ENCODE measurements at places on chromosomes 13 and 19.

DNA sequence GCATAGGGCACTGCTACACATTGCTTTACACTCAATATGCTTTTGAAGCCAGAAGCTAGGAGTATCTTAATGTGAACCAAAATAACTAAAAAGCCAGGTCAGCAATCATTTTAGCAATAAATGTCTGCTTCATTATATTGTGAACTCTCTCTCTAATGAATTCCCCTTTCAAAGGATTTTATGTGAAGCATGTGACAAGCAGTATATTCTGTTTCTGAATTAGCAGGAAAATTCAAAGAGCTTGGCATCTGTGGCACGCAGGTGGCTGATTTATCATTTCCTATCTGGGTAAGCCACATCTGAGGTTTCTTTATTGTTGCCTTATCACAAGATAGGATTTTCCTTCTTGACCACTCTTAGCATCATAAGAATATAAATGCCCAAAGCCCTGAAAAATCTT is 56.8 kb upstream of the KLF12 start:
- no peak for DNase-seq

DNA sequence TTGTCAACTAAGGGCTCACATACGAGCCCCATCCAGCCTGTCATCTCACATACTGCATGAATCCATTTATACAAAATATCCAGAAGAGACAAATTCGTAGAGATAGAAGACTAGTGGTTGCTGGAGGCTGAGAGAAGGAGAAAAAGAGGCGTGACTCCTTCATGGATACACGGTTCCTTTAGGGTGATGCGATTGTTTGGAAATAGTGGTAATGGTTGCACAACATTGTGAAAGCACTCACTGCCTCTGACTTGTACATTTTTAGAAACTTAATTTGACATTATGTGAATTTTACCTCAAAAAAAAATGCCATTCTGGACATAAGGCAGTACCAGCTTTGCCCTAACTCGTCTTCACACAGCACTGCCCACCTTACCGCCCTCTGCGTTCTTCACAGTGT is 27.3 kb downstream of the IGFL1 start:
- no peak for DNase-seq

GRCh38 chr13:110531671-110532083 is 29.8 kb downstream of the RAB20 start:
- DNase-seq, result no peak

DNA sequence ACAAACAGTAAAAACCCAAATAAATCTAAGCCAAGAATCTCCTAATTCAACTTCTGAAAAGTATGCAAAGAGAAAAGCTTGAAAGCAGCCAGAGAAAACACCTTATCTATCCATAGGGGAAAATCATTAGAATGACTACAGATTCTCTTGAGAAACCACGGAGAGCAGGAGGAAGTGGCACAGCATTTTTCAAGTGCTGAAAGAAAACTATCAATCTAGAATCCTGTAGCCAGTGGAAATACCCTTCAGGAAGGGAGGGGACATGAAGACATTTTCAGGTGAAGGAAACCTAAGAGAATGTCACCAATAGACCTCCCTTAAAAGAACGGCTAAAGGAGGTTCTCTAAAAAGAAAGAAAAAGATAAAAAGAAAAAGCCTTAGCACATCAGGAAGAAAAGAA is 66.2 kb upstream of the XPO4 start:
- no peak for DNase-seq

GRCh38 chr19:41359741-41360140 is 4.2 kb downstream of the B9D2 start:
- DNase-seq, result no peak

DNA sequence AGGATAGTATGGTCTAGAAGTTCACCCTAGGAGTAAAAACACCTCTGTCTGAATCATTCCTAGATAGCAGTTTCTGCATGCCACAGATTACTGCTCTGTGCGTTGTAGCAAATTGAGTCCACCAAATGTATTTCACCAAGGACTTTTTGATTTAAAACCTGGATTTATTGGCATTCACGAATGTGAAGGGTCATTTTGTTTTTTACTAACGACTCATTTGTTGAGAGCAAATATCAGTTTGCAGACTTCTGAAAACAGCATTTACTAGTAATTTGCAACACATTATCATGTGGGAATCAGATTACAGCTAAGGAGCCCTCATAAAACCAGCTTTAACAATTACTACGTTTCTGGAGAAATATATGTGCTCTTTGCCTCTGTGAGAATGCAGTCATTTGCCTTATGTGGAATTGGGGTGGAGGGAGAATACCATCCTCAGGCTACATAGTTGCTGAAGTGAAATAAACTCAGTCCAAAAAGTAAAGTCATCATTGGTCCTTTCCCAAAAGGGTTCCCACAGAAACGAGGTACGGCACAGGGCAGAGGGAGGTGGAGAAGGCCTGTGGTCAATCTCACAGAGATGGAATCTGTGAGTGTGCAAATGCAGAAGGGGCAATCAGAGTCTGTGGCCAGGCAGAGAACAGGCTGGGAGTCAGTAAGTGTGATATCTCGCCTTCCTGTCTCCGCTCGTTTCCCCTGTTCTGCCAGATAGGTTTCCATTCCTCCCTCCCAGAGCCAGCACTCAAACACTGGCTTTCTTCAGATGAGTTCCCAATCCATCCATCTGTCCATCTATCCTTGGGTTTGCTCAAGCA is 63.1 kb downstream of the DLEU7 start:
- no peak for DNase-seq

GRCh38 chr19:46226438-46226973 is 3.0 kb upstream of the IGFL1 start:
- DNase-seq, result no peak

GRCh38 chr19:10088949-10089554 is 2.9 kb downstream of the SHFL start:
- DNase-seq, result no peak

GRCh38 chr13:91467236-91467635 is 68.8 kb downstream of the GPC5 start:
- DNase-seq, result no peak

- DNase-seq, result no peak
Measured at GRCh38 chr13:65856431-65856830, 1373.7 kb downstream of the PCDH9 start.

GRCh38 chr13:39602614-39603366 is at the start of gene LHFPL6:
LHFPL6 (minus strand) TSS chr13:39603193.
- peak; percentile 19 for DNase-seq

DNA sequence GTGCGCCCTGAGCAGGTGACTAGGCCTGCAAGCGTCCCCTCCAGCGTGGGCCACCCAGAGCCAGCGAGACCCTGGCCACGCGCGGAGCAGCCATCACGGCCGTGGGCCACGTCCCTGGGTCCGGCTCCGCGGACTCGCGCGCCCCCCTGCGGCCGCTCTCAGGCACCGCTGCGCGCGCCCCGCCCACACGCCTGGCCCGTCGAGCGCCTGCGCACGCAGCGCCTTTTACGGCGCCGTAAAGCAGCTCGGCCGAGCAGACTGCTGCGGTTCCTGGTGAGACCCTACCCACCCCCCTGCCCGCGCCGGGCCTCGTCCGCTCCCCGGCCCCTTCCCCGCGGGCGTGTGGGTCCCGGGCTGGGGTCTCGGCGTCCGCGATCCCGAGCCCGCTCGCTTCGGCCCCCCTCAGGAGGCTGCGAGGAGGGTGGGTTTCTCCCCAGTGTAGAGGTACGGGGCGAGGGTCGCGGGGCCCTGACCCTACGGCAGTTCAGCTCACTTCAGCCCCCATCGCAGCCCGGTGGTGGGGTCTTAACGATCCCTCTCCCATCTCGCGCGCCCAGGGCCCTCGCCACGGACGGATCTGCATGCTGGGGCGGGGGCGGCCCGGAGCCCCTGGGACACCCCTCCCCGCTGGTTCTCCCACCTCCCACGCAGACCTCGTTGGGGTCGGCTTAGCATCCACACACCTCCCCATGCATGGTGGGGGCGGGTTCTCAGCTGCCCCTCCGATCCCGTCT is at the start of gene TRAPPC5:
TRAPPC5 (plus strand) TSS at position 228 of the 734 bp plus-strand sequence. CDS start 1,421 bp downstream, outside the sequence.
- DNase-seq, result peak; percentile 84

GRCh38 chr13:57637515-57637914 is 6.0 kb downstream of the PCDH17 start:
- no peak for DNase-seq

DNA sequence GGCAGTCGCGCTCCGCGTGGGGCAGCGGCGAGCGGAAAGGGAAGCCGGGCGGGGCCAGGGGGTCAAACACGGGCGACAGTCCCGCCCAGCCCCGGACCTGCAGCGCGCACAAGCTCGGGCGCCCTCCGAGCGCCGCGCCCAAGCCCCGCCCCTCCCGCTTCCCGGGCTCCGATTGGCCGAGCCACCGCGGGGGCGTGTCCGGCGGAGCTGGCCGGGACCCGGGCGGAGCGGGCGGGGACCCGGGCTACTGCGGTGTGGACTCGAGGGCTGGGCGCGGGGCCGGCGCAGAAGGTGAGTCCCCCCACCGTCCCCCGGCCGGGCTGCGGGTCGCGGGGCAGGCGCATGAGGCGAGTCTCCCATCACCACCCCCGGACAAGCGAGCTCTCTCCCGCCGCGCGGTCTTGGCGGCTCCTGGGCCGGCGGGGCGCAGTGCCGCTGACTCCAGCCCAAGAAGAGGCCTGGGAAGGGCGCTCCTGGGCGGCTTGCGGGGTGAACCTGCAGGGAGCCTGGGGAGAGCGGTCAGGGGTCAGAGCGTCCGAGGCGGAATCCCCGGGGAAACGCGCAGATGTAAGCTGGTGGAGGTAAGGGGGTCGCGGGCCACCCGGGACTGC is at the start of gene PLEKHF1:
PLEKHF1 (plus strand) TSS at position 247 of the 611 bp plus-strand sequence. CDS start 8,379 bp downstream, outside the sequence.
- DNase-seq, result peak; percentile 74

DNA sequence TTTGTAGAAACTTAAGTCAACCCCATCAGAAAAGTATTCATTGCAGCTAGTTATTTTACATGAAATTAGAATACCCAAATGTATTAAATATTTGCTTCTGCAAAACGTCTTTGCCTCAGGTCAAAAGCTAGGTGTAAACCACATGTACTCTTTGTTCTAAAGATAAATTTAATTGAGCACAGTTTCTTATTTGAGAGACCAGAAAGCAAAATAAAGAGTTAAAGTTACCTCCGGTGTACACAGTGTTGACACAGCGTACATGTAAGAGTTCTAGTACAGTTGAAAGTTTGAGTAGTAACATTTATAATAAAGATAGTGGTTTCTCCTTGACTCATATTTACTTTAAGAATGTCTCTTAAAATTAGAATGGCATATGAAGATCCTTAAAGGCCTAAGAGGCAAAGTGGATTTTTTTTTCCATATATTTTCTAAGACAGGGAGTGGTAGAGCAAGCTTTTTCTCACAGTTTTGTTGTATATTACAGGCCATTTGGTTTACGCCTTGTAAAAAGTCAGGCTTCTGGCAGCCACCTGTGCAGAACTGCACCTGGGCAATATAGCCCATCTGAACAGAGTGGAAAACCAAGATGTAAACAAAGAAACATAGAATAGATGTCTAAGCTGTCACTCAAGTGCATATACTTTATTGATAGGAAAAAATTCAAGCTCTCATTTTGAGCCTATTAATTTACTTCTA is 2.9 kb downstream of the LRCH1 start:
- no peak for DNase-seq

GRCh38 chr19:46408664-46409039 is 4.7 kb downstream of the CCDC8 start:
- no peak for DNase-seq

DNA sequence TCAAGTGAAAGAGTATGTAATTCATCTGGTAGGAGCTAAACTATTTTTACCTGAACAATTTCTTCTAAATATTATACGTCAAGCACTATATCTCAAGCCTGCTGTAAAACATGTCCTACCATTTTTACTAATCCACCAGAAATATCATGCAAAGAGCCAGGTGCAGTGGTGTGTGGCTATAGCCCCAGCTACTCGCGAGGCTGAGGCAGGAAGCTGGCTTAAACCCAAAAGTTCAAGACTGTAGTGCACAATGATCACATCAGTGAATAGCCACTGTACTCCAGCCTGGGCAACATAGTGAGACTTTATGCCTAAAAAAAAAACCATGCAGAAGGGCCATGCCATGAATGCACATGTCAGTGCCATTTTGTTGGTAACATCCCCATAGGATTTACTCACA is 20.7 kb upstream of the CLN5 start:
- DNase-seq, result no peak

DNA sequence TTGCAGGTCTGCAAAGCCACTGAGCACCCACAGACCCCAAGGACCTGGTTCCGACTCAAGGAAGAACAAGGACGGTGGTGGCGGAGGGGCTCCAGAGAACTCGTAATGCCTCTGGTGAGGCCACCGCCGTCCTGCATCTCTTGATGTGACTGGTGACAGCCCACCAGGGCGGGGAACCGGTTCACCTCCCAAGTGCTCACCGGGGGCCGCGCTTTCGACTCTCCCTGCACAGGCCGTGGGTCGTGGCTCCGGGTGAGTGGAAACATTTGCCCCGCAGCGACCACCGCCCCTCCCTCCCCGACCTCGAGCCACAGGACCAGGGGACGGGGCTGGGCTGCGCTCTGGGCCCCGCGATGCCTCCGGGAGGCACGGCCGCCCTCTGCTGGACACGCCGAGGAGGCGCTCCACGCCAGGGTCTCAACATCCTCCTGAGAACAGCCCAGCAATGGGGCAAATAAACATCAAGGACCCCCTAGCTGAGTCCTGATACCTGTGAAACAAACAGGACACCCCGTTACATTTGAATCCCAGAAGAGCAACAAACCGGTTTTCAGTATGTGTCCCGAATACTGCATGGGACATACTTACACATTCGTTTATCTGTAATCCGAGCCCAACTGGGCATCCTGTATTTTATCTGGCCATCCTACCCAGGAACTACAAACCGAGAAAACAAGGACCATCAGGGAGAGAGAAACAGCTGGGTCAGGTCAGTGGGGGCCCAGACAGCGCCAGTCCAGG is 3.9 kb upstream of the PLPP2 start:
- peak; percentile 28 for DNase-seq

- DNase-seq, result no peak
Measured at GRCh38 chr19:31317093-31317492, 32.1 kb downstream of the TSHZ3 start.

DNA sequence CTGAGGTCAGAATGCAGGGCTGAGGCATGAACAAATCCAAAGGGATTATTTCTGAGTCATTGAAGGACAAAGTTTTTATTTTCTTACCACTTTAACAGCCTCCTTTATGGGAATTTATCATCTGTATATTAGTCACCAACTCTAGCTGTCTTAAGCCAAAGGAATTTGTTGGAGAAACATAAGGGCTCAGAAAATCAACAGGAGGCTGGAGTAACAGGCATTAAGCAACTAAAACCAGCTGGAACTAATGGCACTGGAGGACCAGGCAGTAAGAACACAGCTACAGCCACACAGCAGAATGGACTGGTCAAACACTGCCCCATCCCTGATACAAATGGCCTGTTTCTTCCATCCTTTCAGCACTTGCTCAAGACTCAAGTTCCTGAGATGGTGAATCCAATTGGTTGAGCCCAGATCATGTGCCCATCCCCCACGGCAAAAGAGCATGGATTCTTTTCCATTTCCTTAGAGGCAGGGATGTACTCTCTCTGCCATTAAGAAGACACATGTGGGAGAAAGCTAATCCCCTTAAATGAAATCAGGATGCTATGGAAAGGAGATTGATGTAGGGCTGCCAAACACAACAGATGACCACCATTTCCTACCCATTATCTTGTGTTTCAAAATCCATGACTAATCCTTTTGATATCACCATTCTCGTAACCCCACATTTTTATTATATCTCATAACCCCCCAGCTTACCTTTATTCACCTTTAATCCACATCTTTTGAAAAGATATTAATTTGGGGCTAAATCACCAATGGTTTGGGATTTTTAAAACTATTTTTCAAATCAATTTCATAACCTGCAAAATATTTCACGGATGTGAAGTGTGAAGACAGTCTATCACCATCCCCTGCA is 157.0 kb upstream of the FNDC3A start:
- DNase-seq, result no peak
